Activated CD4-positive, alpha-beta T cell treated with anti-CD3 and anti-CD28 coated beads, Interleukin-2, amount 50 U/mL, for 1 hour (primary cell): ENCODE measurements at places on chromosomes 6 and 20.

- no peak for DNase-seq
Measured at GRCh38 chr6:36169023-36170007, 27.2 kb upstream of the BRPF3 start.

GRCh38 chr6:111841822-111842221 lies 31.4 kb downstream of the FYN start:
- DNase-seq: no peak

- DNase-seq: no peak
Measured at GRCh38 chr6:148346681-148347440, 4.2 kb downstream of the SASH1 start.

- DNase-seq: no peak
Measured at GRCh38 chr20:58327211-58327610, 17.7 kb downstream of the RAB22A start.

GRCh38 chr20:57388953-57389694 lies 2.1 kb upstream of the RBM38 start:
- peak; percentile 59 for DNase-seq

GRCh38 chr6:56497240-56497639 lies 145.4 kb downstream of the DST start:
- no peak for DNase-seq

DNA sequence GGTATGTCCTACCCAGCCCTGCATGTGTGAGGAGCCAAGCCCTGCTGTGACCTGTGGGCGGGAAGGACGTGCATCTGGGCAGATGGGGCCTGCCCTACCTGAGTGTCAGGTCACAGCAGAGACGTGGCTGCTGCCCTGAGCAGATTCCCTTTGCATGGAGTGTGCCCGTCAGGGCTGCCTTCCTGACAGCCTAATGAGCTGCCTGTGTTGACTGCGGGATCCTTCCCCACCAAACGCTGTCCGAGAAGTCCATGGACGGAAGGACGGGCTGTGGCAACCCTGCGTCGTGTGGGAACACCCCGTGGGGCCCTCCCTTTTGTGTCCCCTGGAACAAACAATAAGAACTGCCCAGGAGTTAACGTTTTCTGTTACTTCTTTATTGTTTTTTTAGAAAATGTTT lies 343.2 kb downstream of the CDH4 start:
- DNase-seq: no peak
